ENCODE measurements at places on chromosomes 7 and 10.

DNA sequence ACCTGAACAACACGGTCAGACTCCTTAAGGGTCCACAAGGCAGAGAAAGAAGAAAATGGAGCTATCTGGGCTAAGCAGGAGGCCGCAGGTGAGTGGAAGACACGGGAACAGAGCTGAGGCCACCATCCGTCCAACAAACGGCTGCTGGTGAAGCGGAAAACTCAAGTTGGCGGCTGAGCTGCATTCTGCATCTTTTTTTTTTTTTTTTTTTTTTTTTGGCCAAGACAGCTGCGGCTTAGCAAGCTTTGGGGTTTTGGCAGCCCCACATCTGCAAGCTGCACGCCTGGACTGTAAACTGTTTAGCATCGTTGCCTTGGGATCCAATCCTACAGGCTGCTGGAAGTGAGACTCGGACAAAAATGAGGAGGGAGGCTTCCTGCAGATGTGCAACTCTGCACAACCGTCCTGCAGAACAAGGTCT lies 37.4 kb downstream of the RGS10 start:
- no peak for DNase-seq

- no peak for DNase-seq
Observed at GRCh38 chr10:73900064-73900463, 10.9 kb upstream of the PLAU start.

DNA sequence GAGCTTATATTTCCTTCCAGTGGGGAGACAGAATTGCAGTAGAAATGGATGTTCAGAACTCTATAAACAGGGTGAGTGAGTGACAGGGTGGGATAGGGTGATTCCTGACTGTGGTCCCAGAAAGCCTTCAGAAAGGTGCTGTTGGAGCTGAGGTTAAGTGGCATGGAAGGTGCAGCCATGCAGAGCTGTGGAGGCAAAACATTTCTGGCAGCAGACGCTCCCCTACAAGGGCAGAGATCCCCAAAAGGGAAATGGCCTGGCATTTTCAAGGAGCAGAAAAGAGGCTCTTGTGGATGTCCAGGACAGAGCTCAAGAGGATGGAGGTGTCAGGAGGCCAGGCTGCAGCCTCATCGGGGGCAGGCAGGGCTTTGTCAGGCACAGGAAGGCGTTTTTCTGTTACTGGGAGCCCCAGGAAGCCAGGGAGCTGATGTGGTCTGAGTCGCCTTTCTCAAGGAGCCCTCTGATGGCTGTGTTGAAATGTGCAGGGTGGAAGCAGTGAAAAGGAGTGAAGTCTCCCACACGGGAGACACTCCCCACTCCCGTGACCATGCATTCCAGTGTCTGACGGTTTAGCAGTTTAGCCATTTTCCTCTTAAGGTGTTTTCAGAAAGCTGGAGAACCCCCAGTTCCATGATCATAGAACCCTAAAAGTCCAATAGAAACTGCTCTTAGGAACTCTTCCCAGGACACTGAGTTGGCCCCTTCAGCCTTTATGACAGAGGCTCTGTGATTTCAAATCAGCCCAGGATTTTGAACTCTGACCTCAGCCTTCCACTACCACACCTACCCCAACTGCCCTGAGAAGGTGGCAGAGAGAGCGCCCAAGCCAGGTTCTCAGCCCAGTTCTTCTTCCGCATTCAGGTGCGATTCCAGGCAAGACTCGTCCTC lies 96.2 kb downstream of the C10orf105 start:
- DNase-seq, result peak; percentile 15

- no peak for DNase-seq
Observed at GRCh38 chr10:79299397-79300241, 47.6 kb upstream of the PPIF start.

- DNase-seq, result no peak
Observed at GRCh38 chr10:132742167-132742836, 43.6 kb downstream of the NKX6-2 start.

DNA sequence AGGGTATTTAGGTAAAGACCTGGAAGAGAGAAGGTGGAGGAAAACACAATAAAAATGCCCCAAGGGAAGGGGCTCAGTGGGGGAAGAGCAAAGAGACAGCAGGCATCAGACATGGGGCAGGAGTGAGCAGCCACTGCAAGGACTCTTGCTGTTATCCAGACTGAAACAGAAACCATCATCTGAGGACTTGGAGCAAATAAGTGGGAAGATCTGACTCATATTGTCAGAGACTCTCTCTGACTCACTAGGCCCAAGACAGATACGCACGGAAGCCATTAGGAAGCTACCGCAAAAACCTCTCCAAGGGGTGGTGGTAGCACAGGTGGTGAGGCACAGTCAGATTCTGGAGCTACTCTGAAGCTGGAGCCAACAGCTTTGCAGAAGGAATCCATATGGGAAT lies 110.7 kb downstream of the RNF32 start:
- no peak for DNase-seq

DNA sequence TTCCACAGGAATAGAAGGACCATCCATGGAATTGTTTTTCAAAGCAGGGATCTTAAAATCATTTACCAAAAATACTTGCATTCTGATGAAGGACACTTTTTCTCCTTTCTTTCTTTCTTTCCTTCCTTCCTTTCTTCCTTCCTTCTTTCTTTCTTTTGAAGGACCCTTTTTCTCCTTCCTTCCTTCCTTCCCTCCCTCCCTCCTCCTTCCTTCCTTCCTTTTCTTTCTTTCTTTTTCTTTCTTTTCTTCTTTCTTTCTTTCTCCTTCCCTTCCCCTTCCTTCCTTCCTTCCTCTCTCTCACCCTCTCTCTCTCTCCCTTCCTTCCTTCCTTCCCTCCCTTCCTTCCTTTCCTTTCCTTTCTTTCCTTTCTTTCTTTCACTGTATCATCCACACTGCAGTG lies 74.8 kb downstream of the PRKCQ start:
- DNase-seq, result no peak

DNA sequence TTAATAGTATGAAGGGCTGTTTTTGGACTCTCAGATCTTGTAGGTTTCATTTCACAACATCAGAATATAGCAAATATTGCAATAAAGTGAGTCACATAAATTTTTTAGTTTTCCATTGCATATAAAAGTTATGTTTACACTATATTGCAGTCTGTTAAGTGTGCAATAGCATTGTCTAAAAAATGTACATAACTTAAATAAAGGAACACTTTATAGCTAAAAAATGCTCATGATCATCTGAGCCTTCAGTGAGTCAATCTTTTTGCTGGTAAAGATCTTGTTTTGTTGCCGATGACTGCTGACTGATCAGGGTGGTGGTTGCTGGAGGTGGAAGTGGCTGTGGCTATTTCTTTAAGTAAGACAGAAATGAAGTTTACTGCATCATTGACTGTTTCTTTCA lies 42.0 kb downstream of the ABCA13 start:
- DNase-seq, result no peak

DNA sequence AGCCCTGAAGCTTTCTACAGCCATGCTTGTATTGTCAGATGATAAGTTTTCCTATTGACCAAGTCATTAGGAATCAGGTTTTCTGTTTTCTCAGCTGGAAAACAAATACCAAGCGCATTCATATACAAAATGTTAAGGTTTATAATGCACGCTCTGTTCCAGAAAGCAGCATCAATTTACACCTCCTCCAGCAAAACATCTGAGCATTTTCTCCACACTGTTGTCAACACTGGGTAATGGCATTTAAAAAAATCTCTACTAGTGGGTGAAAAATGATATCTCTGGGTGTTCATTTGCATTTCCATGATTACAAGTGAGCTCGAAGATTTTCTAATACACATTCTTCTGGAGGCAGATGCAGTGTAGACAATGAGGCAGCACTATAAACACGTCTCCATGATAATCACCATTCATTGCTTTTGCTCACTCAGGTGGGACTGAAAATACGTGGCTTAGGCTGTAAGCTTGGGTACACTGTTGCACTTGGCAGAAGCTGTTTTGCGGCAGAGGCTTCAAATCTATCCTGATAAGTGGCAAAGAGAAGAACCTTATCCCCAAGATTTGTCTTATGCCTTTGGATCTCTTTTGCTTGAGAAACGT lies 114.8 kb upstream of the PLPP4 start:
- DNase-seq, result no peak

DNA sequence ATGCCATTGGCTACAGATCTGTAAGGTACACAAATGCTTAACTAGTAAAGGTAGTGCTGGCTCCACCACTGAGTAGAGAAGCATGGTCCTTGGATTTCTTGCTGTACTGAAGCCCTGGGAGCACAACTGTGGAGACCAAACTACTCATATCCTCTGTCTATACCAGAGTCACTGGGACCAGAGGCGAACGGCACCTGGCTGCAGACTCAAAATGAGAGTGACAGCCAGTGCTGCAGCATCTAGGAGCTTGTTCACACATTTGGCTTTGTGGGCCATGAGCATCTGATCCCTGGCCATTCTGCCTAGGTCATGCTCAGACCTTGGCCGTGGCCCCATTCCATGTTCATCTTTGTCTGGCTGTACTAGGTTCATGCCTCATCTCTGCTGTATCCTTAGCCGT lies 31.9 kb downstream of the LRRC18 start:
- no peak for DNase-seq

- DNase-seq, result no peak
Observed at GRCh38 chr10:131226446-131227162, 84.9 kb downstream of the TCERG1L start.

- DNase-seq, result no peak
Observed at GRCh38 chr7:18637516-18637915, 142.0 kb downstream of the HDAC9 start.

- DNase-seq, result no peak
Observed at GRCh38 chr7:44188480-44189225, 586 bp downstream of the GCK start.

DNA sequence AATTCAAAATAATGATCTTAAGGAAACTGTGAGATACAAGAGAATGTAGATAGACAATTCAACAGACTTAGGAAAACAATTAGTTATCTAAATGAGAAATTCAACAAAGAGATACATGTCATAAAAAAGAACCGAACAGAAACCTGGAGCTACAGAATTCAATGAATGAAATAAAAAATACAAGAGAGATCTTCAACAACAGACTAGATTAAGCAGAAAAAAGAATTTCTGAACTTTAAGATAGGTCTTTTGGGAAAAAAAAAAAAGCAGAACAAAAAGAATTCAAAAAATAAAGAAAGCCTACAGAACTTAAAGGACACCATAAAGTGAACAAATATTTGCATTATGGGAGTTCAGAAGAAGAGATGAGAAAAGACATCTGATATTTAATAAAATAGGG lies 129.1 kb upstream of the FOXK1 start:
- no peak for DNase-seq

DNA sequence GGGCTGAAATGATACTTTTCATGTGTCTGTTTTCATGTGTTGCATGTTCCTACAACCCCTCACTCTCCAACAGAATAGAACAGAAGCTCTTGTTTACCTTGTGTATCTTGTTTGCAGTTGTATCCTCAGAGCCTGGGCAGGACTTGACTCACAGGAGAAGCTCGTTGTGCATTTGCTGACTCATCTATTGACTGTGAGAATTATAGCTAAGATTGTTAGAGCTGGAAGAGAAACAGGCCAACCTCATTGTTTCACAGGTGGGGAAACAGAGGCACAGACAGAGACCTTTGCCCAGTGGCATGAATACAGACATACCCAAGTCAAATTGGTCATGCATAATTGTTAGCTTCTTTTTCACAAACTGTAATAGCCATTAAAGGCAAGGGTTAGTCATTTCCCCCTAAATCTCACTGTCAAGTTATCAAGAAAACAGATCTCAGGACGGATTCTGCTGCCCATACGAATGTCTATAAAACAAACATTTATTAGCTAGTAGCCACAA lies 4.6 kb upstream of the TSPAN15 start:
- no peak for DNase-seq

DNA sequence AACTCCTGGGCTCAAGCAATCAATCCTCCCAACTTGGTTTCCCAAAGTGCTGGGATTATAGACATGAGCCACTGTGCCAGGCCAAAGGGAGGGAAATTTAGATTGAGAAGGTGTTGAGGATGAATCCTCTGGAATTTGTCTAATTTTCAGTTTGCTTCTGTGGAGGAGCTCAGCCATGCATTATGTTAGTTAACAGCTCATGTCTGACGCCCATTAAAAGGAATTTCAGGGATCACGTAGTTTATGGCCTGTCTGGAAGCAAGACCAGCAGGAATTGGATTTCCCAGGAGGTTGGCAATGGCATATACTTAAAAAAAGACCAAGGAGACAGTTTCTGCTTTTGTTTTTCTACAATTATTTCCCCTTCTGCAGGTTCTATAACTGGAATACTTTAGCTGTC lies 165.7 kb downstream of the OTUD1 start:
- no peak for DNase-seq

DNA sequence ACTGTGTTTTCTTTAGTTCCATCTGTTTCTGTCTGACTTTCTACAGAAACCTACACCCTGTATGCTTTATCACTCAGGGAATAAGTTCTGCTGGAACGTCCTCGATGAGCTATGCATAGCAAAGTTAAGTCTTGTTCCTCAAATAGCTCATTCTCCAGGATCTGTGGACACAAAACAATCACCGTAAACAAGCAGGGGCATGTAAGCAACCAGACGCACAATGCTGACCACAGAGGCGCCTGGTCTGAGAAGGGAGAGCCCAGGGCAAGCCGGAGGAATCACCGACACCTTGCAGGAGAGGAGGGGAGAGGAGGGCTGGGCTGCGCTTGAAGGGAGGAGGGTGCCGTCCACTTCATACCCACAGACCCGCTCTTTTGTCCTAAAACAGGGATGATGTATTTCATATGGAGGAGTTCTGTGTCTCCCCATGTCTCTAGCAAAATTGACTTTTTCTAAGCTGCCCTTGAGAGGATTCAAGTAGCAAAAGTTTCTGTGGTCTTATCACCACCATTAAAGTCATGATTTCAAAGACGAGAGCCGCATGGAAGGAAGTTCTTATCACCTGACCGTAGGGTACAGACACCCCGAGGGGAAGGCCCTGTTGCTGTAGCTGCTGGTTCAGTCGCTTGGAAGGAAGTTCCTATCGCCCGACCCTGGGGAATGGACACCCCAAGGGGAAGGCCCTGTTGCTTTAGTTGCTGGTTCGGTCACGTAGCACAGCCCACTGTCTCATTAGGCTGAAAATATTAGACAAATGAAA lies 14.3 kb downstream of the CALML3 start:
- DNase-seq, result peak; percentile 36

DNA sequence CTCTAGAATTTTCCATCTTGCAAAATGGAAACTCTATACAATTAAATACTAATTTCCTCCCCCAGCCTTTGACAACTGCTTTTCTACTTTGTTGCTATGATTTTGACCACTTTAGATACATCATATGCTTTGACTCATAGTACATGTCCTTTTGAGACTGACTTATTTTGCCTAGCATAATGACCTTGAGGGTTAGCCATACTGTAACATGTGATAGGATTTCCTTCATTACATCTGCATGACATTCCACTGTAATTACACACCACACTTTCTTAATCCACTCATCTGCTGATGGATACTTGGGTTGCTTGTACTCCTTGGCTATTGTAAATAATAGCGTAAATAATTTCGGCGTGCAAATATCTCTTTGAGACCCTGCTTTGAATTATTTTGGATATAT lies 127.7 kb downstream of the JAZF1 start:
- DNase-seq, result no peak
